ENCODE measurements at places on chromosomes 6 and 20.

- peak; percentile 40 for DNase-seq
Measured at GRCh38 chr6:25056130-25056529, 120.4 kb upstream of the RIPOR2 start.

GRCh38 chr6:28349344-28349891, 329 bp upstream of the ZKSCAN3 start:
- DNase-seq: no peak

- no peak for DNase-seq
Measured at GRCh38 chr6:37176268-37177076, 6.5 kb downstream of the PIM1 start.

GRCh38 chr6:21931641-21932335, 338.2 kb downstream of the SOX4 start:
- DNase-seq: no peak

DNA sequence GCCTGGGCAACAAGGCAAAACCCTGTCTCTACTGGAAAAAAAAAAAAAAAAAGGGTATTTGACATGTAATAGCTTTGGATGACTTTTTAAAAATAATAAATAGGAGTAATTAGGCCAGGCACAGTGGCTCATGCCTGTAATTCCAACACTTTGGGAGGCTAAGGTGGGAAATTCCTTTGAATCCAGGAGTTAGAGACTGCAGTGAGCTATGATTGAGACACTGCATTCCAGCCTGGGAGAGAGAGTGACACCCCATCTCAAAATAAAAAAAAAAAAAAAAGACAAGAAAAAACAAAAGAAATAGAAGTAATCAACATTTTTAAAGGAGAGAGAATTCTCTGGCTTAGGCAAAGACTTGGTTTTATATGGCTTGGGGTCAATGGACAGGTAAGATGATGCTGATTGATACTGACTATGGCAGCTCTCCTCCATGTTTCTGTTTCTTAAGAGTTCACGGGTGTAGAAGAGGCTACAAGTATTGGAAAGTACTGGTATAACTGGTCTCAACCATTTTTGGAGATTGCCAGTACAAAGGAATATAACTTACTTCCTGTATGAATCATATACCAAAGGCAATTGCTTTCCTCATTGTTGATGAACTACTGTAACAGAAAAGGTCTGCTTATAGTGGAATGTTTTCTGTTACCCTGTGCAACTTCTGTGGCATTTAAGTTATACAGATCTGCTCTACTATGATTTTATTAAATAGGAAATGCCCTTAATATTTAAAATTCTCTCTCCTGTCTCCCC, 10.1 kb downstream of the MAP3K5 start:
- DNase-seq: no peak

DNA sequence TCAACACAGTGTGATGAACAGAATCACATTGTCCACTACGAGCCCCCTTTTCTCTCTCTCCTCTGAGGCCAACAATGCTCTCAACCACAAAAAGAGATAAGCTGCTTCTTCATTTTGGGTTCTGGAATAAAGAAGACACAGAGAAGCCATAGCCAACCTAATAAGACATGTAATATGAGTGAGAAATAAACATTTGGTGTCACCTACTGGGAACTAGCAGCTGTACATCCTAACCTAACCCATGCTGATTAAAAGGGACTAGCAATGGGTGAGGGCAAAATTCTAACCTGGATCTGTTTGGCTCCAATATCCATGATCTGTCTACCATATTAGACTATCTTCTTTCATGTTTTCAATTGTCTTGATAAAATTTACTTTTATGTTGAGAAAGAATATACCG, 369.1 kb upstream of the MARCKS start:
- no peak for DNase-seq

DNA sequence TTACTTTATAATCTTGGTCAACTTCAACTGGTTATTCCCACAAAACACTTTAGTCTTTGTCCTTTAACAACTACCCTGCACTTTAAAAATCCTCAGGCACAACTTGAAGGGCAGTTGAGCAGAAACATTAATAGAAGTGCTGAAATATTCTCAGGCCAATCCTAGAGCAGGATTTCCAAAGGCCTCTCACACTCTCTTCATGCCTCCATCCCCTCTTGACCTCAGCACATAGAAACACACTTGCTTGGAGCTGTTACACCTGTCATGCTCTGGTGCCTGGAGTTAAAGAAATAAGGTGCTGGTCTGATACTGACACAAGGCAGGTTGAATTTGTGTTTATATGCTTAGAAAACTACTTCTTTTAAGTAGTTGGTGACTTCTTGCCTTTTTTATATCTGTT, 618.8 kb upstream of the POU3F2 start:
- no peak for DNase-seq

DNA sequence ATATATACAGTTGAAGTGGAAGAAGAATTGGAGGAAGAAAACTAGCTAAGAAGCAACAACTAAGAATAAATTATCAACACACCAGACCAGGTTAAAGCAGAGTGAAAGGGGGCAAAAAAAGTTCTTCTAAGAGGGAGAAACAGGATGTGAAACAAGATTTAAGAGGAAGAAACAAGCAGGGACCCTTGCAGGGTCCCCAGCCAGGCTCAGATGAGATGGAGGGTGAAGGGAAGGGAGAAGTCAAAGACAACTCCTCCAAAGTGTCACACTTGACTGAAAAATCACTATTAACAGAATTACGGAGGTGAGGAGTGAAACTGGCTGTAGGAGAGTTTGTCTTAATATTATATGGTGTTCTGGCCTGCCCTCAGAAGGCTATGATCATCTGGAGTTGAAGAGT, 65.4 kb downstream of the MTFR2 start:
- DNase-seq: no peak

GRCh38 chr6:111597291-111598086, 8.2 kb downstream of the TRAF3IP2 start:
- no peak for DNase-seq

- no peak for DNase-seq
Measured at GRCh38 chr6:108721286-108721685, 126.9 kb upstream of the ARMC2 start.

- DNase-seq: no peak
Measured at GRCh38 chr6:10615675-10616074, 78.7 kb downstream of the C6orf52 start.
